ENCODE measurements at places on chromosomes 6 and 20.

DNA sequence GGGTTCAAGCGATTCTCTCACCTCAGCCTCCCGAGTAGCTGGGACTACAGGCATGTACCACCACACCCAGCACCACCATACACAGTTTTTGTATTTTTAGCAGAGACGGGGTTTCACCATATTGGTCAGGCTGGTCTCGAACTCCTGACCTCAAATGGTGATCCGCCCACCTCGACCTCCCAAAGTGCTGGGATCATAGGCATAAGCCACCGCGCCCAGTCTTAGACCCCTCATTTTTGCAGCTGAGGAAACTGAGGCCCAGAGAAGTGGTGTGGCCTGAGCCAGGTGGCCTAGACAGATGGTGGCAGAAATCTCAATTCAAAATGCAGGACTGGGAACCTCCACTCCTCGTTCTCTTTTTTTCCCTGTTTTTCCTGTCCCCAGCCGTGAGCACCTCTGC lies 12.6 kb upstream of the FAM209A start:
- no peak for DNase-seq

DNA sequence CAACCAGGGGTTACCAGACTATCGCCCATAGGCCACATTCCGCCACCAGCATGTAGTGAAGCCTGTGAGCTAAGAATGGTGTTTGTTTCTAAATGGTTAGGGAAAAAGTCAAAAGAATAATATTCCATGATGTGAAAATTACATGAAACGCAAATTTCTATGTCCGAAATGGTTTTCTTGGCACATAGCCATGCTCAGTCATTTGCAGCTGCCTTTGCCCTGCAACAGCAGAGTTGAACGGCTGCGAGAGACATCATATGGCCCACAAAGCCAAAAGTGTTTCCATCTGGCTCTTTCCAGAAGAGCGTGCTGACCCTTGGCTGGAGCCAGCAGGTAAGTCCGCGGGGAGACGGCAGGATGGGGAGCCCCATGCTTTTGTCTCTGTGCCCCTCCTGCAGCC lies 60.7 kb downstream of the FAM120B start:
- DNase-seq, result no peak

- no peak for DNase-seq
These were observed 249.6 kb upstream of the MOCS1 start for GRCh38 chr6:40183902-40184301.

DNA sequence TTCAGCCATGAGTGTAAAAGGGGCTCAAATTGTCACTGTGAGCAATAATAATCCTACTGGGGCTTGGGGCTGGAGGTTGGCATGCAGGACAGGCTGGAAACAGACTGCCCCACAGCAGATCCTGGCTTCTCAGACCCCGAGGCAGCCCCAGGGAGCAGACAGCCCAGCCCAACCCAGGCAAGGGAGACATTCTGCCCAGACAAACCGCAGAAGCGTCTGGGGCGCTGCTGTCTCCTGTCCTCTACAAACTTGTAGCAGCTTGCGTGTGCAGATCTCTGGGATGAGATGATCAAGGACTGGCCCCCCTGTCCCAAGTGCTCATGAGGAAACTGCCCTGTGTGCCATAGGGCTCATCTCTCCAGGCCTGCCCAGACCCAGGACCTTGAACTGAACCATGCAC lies 84.6 kb downstream of the MAFB start:
- no peak for DNase-seq

DNA sequence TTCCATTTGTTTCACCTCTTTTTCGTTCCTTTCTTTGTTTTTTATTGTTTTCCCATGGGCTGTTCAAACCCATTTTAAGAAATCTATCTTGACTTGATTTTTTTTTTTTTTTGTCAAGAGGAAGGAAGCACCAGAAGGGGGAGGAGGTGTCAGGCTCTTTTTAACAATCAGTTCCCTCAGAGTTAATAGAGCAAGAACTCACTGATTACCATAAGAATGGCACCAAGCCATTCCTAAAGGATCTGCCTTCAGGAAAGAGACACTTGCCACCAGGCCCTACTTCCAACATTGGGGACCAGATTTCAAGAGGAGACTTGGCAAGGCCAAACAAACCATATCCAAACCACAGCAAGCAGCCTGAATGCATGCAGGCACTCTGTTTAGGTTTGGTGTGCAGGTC lies 168.0 kb downstream of the OTOR start:
- no peak for DNase-seq

GRCh38 chr20:23231561-23232218 lies 118.9 kb upstream of the NXT1 start:
- no peak for DNase-seq

- DNase-seq, result no peak
These were observed 178.8 kb upstream of the SNX9 start for GRCh38 chr6:157644043-157644810.

DNA sequence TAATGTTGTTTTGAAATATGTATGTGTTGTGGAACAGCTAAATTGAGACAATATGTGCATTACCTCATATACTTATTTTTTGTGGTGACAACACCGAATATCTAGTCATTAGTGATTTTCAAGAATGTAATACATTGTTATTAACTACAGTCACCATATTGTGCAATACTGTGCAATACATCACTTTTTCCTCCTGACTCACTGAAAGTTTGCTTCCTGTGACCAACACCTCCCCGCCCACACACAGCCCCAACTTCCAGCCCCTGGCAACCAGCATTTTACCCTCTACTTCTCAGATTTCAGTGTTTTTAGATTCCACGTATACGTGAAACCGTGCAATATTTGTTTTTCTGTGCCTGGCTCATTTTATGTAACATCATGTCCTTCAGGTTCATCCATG lies 627.9 kb downstream of the PRKN start:
- no peak for DNase-seq

GRCh38 chr6:24915641-24916040 lies 20.1 kb downstream of the RIPOR2 start:
- DNase-seq, result no peak

DNA sequence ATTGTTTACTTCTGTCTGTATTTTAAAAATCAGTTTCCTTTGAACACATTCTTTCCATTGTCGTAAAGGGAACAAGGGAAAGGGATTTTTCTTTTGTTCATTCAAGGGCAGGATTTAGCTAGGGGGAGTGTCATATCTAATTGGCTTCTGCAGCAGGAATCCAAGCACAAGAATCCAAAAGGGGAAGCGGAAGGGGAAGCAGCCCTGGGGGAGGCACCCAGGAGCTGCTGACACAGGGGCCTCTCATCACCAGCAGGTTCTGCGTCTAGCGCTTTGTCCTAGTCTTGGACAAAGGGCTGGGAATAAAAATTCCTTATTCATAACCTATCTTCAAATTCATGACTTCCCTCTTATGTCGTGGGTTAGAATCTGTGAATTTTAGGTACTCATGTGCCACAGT lies 13.7 kb downstream of the RIPK1 start:
- DNase-seq, result no peak

GRCh38 chr6:113318575-113318917 lies 538.6 kb upstream of the MARCKS start:
- DNase-seq, result no peak

GRCh38 chr20:45322952-45323383 lies 14.9 kb upstream of the MATN4 start:
- no peak for DNase-seq

- peak; percentile 27 for DNase-seq
These were observed 31.6 kb upstream of the SLC32A1 start for GRCh38 chr20:38692436-38693411.

DNA sequence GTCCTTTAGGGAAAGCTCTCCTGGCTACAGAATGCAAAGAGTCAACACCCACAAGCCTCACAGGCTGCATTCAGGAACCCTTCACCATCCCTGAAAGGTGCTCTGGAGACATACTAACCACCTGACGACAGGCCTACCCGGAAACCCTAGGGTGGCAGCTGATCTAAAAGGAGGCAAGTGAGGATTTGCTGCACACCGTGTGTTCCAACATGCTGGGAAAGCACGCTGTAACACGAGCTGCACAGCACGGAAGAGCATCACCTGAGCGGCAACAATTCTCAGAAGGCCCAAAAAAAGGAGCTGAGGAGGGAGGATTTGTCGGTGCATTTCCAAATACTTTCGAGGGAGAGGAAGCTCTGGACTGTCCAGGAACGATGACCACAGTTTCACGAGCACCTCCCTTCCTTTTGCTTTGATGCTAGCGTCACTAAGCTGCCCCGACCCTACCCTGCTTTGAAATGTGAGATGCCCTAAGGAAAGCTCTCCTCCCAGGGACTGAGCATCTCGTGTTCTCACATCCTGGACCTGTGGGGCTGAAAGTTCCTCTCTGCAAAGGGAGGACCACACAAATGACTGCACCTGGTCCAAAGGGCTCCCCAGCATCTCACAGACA lies 87.0 kb downstream of the PPP1R3G start:
- DNase-seq, result no peak

DNA sequence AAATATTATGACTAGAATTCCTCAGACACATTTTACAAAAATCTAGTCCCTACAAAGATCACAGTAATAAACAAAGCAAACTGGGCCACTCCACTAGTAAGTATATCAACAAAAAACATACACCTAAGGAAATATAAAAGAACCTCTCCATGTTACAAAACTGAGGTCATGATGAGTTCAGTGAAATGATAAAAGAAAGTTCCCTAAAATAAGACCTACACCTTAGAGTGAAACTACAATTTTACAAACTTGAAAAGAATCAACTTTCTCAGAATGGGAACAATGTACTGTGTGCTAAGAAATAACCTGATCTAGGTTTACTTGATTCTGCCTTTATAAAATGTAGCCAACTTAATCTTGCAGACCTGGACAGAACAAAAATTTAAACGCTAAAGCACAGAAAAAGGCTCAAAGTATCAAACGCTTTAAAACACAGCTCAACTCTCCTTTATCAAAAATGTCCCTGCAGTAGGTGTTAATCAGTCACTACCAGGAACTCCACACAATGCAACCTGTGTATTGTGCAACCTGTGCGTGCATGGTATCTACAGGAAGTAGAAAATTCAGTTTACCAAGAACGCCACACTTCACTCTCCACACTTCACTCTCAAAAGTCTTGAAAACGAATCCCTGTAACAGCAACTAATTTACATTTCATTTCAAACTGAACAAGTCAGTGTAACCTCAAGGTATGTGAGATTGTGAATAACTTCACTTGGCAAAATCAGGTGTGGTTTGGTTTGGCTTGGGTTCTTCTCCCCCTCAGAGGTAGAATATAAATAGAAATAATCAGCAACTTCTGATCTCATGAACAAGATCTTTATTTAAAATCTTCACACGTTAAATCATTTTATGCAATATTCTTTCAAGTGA lies 1.8 kb downstream of the RALGAPA2 start:
- DNase-seq, result no peak

DNA sequence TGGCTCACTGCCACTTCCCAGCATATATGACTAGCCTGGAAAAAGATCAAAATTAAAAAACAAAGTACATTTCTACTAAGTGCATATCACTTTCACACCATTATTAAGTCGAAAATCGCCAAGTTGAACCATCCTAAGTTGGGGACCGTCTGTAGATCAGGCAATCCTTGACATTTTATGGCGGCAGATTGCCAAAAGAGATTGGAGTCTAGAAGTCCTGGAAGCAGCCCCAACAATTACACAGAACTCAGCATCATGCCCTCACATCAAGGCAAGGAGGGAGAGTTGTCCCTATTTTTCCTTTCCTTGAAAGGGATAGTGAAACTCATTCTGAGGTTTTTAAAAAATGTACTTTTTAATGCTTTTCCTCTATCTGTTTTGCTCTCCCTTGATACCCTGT lies 30.7 kb downstream of the SLC22A3 start:
- no peak for DNase-seq

GRCh38 chr6:106520711-106521401 lies 108.4 kb downstream of the RTN4IP1 start:
- DNase-seq, result peak; percentile 62

GRCh38 chr6:27865850-27866356 lies 46.3 kb downstream of the OR2B2 start:
- DNase-seq, result no peak

DNA sequence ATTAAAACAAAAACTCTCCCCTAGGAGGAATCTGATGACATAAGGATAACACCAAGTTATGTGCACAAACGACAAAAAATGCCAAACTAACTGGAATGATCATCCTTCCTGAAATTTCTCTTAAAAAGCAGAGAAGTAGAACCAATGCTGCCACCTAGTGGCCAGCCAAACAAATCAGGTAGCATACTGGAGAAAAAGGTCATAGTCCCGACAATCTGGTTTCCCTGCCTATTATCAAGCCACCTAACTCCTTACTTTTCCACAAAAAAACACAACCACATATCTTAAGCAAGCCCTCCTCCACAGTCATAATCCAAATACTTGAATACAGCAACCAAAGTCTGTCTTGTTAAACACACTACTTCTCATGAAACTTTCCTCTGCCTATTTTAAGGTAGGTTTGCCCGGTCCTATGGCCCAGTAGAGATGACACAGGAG lies 5.3 kb downstream of the OARD1 start:
- peak; percentile 52 for DNase-seq

GRCh38 chr6:32158052-32158451 lies 4.1 kb downstream of the PPT2 start:
- DNase-seq, result no peak

GRCh38 chr6:165679326-165679725 lies 16.3 kb upstream of the PDE10A start:
- DNase-seq, result no peak

DNA sequence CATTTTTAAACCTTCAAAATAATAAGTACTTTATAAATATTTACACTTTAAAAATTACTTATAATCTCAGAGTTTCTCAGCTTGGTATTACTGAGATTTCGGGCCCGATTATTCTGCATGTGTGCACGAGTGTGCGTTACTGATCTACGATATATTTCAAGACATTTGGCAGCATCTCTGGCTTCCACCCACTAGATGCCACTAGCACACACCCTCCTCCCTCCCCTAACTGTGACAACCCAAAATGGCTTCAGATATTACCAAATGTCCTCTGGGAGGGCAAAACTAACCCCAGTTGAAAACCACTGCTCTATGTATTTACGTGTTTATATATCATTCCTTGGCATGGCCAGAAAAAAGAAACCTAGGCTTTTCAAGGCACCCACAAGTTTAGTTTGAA lies 95.9 kb downstream of the FYN start:
- DNase-seq, result no peak

- DNase-seq, result no peak
These were observed 163.2 kb upstream of the TBX18 start for GRCh38 chr6:84927551-84927950.

GRCh38 chr6:134318236-134318973 lies 493 bp upstream of the SGK1 start:
- DNase-seq, result no peak

- no peak for DNase-seq
These were observed 921.8 kb upstream of the GJE1 start for GRCh38 chr6:141210901-141211300.

GRCh38 chr6:142942805-142943227 lies 2.2 kb downstream of the HIVEP2 start:
- no peak for DNase-seq

DNA sequence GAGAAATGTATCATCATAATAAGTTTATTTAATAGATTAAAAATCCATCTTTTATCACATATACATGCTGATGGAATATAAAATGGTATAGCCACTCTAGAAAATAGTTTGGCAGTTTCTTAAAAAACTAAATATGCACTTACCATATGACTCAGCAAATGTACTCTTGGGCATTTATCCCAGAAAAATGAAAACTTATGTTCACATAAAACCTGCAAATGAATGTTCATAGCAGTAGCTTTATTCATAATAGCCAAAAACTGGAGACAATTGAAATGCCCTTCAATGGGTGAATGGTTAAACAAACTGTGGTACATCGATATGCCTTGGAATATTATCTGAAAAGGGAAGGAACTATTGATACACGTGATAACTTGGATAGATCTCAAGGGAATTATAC lies 6.4 kb upstream of the NCOA7 start:
- no peak for DNase-seq

Measured in stimulated activated CD8-positive, alpha-beta memory T cell treated with anti-CD3 and anti-CD28 coated beads, Interleukin-12 subunit alpha, Interleukin-12 subunit beta, amount 100 ng/mL, for 1 hour (primary cell).